ENCODE measurements at places on chromosomes 6 and 20.

GRCh38 chr20:31260326-31260932 lies 3.0 kb downstream of the DEFB115 start:
- DNase-seq: peak; percentile 20

GRCh38 chr6:145749632-145750031 lies 14.3 kb upstream of the EPM2A start:
- peak; percentile 69 for DNase-seq

GRCh38 chr6:19395316-19395715 lies 441.9 kb upstream of the ID4 start:
- DNase-seq: no peak

- no peak for DNase-seq
These were observed 305.6 kb downstream of the NRN1 start for GRCh38 chr6:5701174-5701573.

DNA sequence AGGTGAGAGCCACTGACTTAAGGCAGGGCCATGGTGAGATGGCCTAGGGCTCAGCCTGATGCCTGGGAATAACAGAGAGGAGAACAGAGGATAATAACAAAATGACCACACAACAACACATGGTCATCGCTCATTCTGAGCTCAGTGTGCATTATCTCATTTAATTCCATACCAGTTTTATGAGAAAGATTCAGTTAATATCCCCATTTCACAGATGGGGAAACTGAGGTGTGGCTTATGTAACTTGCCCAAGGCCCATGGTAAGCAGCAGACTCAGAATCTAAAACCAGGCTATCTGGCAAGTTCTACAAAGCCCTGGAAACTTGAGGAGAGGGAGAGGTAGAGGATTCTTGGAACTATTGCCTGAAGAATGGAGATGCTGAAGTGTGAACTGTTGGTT lies 200.9 kb upstream of the PMEPA1 start:
- DNase-seq: no peak

- DNase-seq: no peak
These were observed 4.1 kb upstream of the TOX2 start for GRCh38 chr20:43910564-43910963.

- DNase-seq: no peak
These were observed 736.0 kb downstream of the CD109 start for GRCh38 chr6:74431873-74432580.

DNA sequence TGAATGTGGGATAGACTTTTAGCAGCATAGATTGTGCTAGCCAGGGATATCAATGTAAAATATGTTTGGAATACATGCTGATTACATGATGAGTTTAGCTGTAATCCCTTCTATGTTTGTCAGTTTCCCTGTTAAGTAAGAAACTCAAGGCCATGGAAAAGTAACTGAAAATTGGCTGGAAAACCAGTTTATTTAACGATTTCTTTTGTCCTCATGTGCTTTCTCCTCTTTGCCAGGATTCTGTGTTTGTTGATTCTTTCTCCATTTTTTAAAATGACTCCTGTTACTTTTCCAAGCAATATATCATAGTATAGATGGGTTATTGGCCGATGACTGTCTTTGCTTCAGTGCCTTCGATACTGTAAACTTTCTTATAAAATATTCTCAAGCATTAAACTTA lies 87.5 kb downstream of the SAMD5 start:
- no peak for DNase-seq

DNA sequence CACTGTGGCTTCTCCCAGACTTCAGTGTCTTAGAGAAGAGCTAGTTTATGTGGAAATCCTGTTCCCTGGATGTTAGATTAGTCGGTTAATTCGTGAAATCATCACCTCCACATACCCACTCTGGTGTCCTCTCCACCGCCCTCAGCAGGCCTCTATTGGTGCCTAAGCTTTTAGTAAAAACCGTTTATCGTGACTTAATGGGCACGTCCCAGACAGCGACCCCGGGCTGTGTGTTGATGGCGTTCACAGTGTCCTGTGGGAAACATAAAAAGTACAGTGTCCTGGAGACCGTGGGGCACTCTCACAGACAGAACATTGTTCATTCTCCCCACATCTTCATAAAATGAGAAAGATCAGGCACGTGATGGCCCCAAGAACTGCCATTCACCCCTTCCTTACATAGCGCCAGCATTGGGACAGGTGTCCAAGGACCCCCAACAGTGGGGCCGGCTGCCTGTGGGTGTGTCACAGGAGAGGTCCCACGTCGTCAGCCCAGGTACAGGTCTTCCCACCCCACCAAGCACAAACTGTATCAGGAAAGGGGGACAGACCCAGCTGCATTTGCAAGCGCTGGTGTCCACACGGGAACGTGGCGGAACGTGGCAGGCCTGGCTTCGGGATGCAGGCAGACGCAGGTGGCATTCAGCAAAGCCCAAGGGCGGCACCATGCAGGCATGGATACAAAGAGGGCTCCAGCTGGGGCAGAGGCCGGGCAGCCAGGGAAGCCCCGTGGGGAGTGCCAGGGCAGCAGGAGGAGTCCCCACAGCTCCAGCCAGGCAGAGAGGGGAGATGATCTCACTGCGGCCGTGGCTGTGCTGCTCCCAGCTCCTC lies 237.7 kb downstream of the DLL1 start:
- DNase-seq: no peak

DNA sequence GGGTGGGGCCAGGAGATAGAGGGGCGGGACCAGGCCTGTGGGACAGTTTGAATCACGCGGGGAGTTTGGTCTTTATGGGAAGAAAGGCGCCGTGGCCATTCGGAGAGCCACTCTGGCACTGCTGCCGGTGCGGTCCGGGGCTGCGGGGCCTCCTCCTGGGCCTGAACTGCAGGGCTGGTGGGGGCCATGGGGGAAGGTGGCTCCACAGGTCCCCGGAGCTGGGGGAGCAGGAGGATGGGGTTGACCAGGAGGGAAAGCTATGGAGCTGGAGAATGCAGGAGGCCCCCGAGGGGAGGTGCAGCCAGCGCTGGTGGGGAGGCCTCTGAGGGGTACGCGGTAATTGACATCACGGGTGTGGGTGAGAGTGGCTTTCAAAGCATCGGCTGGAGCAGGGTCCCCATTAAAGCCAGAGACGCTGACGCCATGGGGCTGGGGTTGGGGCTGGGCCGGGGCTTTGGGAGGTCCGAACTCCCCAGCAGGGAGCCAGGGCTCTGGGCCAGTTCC lies 1.8 kb upstream of the BHLHE23 start:
- no peak for DNase-seq

GRCh38 chr6:87105823-87106222 lies 10.9 kb upstream of the CGA start:
- DNase-seq: no peak

DNA sequence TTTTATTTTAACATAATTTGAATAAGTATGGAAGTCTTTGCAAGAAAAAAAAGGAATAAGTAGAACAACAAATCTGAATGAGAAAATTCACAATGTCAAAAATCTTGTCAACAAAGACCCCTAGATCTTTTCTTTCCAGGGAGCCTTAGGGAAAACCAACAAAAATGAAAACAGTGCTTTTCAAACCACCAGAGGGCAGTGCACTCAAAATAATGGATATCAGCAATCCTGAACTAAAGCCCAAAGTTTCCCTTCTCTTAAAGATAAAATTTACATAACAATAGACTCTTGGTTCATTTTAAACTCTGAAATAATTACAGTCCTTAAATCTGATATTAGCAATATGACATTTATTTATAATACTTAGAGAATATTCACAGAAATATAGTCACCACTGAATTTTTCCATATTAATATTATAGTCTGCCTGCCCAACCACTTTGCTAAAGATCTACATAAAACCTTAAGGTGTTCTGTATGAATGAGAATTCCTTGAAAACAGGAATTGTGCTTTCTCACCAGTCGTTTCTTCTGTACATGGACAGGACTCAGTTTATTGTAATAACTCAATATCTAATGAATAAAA lies 105.3 kb upstream of the BMP5 start:
- peak; percentile 55 for DNase-seq

GRCh38 chr6:102950967-102951366 lies 1557.5 kb downstream of the GRIK2 start:
- no peak for DNase-seq
